Karpas-422 (cell line): ENCODE measurements at places on chromosomes 3 and 15.

GRCh38 chr3:106628407-106628806 is 748.8 kb upstream of the CCDC54 start:
- no peak for DNase-seq

DNA sequence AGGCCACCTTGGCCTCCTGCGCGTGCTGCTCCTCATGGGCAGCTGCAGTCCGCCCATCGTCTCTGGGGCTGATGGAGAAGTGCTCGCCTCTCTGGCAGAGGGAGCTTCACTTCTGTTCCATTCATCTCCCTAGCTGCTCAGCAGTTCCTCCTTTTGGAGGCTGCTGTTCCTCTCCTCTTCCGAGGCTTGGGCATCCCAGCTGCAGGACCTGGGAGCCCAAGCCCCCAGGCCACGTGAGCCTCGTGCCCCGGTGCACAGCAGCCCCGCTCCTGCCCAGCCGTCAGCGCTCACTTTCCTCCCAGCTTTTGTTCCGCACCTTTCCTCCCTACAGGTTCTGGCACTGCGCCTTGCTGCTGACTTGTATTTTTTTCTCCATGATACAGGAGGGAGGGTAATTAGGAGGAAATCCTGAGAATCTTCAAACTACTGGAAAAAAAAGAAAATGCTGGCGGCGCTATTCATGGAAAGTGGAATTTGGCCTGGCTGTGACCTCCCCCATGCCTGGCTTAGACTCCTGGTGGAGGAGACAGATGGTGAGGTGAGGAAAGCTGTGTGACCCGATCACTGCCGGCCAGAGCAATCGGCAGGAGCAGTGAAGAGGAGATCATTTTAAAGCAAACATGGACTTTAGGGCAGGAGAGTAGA is 210.1 kb downstream of the CHST2 start:
- no peak for DNase-seq

GRCh38 chr15:67138891-67139855 is 73.8 kb downstream of the SMAD3 start:
- DNase-seq: no peak

DNA sequence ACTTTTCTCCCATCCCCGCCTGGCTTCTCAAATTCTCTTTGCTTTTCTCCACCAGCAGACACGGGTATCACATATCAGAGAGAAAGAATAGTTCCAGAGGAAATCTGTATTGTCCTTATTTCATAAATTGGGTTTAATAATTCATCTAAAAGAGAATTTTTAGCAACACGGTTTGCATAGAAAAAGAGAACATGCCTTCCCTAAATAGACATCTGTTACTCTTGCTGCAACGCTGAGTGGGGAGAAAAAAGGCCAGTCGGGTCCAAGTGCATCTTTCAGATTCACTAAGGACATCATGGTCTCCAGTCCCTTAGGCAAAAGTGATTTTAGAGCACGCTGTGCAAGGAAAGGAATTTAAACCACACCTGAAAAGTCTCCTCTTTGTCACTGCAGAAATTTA is 201.3 kb downstream of the ABHD5 start:
- DNase-seq: peak; percentile 90

GRCh38 chr3:4765212-4765611 is 214.0 kb upstream of the BHLHE40 start:
- no peak for DNase-seq

DNA sequence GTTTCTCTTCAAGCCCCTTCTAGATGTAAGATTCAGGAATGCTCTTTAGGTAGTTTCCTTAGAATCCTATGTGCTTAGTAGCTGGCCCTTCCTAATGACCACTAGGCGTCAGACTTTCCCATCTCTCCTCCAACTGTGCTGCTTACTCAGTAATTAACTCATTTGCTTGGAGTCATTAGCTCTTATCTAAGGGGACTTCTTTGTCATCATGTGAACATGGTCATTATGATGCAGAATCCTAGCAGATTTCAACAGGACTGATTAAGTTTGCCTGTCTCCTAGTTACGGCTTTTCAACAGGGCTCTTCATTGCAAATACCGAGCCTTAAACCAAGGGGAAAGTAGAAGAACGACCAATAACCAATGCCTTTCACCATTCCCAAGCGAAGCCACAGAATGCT is 46.4 kb downstream of the GJD2 start:
- DNase-seq: peak; percentile 79

DNA sequence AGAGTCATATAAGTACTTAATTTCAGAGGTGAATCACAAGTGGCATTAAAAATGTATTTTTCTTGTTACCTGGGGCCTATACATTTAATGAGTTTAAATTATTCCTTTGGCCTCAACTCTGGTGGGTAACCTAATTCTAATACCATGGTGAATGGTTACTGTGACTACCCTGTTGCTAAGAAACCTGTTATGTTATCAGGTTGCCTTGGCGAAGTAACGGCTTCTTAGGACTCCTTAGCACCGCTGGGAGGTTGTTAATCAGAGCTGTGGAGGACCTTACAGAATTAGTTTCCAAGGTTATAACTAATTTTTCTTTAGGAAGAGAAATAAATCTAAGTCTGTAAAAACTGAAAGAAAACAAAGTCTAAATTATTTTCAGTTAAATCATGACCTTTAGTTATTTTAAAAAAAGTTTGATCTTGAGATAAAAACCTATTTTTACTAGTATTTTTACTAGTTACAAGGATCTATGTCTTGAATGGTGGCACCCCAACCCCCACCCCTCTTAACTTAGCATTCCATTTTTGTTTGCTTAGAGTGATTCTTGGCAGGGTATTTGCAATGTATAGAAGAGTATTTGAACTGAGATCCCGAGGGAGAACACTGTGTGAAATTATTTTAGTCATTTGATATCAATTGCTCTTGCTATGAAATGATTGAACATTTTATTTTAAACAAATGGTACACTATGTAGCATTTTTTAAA is 155.5 kb downstream of the FNDC3B start:
- no peak for DNase-seq

DNA sequence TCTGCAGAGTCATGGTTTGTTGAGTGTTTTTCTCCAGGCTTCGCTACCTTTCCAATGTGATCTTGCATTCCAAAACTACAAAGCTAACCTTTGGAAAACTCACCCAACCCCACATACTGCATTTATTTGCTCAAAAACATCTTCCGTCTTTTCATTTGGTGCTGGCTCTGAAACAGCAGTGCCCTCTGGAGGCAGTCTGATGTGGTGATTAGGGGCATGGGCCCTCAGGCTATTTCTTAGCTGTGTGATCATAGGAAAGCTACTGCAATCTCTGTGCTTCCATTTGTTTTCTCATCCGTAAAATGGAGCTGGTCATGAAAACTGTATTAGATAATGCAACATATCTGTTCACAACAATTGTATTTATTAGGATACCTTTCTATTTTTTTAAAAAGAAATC is 47.0 kb downstream of the MTHFS start:
- peak; percentile 64 for DNase-seq

DNA sequence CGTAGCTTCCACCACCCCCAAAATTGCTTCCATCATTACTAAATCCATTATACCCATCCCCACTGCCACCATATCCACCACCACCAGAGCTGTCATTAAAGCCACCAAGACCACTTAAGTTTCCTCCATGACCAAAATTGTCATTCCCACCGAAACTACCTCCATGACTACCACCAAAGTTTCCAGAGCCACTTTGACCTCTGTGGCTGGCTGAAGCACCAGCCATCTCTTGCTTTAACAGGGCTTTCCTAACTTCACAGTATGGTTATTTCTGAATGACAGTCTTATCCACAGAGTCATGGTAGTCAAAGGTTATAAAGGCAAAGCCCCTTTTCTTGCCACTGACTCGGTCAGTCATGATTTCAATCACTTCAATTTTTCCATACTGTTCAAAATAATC is 24.3 kb upstream of the DENND4A start:
- DNase-seq: no peak

- no peak for DNase-seq
These were observed 36.6 kb downstream of the RFX7 start for GRCh38 chr15:56207092-56207491.

- no peak for DNase-seq
These were observed 163.3 kb downstream of the SPATA16 start for GRCh38 chr3:172977696-172978095.

GRCh38 chr3:13164893-13165492 is 91.8 kb upstream of the IQSEC1 start:
- no peak for DNase-seq

DNA sequence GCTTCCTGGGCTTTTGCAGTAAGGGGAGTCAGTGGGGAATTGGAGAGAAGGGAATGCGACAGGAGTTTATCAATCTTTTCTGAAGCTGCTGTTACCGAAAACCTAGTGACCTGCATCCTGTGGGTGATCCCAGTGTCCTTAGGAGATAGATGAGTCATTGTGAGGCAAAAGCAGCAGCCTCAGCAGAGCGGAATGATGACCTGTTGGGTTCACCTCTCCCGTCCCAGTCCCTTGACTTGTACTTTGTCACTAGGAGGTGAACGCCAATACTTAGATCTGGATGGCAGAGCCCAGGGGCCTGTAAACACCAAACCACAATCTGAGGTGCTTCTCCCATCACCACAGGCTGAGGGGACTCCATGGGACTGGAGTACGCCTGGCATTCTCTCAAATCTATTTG is 17.9 kb downstream of the CDAN1 start:
- DNase-seq: no peak

GRCh38 chr15:50652671-50653070 is 33.9 kb downstream of the TRPM7 start:
- no peak for DNase-seq

- DNase-seq: no peak
These were observed 46.9 kb upstream of the TMEM158 start for GRCh38 chr3:45272828-45273470.

GRCh38 chr3:45553469-45553974 is 41.0 kb upstream of the LIMD1 start:
- DNase-seq: no peak

GRCh38 chr15:28001641-28002040 is 97.5 kb downstream of the OCA2 start:
- no peak for DNase-seq

DNA sequence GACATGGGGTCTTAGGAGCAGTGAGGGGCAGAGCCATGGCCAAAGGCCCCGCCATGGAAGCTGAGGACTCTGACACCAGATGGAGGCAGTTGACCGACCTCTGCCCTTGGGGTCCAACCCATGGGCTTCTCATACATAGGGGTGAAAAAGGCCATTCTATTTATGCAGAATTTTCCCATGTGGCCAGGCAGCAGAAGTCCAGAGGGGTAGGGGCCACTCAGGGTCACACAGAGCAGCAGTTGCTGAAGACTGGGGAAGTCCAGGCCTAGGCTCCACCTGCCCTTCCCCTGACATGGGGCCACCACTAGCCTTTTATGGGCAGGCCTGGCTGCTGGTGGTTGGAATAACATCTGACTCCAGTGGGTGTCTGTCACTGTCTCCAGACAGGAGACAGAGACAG is 6.4 kb downstream of the PRSS50 start:
- no peak for DNase-seq

- DNase-seq: no peak
These were observed 303.2 kb upstream of the TLE3 start for GRCh38 chr15:70400766-70401541.

- no peak for DNase-seq
These were observed 80.5 kb upstream of the CCNL1 start for GRCh38 chr3:157240408-157240807.

DNA sequence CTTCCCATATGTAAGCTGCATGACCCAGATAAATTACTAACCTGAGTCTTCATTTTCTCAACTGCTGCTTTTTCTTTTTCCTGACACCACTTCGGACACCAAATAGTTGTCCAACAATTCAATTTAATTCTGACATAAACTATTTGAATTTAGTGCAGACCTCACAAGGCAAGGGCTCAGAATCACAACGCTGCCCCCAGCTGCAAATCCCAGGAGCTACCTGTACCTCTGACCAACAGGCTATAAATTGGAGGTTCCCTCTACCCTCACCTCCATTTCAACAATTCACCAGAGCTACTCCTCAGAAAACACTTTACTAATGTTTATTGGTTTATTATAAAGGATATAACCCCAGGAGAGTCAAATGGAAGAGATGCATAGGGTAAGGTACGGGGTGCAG is 737.6 kb downstream of the NTRK3 start:
- DNase-seq: no peak

- DNase-seq: no peak
These were observed 17.0 kb downstream of the TGM5 start for GRCh38 chr15:43249699-43250203.

- no peak for DNase-seq
These were observed 233.6 kb downstream of the CHL1 start for GRCh38 chr3:430186-430585.

DNA sequence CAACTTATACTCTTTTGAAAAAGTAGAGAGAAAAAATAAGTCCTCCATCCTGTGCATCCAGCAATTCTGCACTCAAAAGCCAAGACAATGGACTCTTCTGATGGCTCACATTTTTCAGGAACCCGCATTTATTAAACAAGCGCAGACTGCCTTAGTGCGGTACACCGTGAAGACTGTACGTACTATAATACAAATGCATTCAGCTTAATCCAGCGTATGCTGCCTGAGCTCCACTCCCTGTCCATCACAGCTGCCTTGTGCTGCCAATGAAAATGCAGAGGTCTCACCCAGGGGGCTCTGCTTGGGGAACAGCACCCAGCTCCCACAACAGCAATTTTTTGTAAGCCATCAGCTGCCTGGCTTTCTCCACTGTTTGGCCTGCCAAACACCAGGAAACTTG is 350.9 kb downstream of the ULK4 start:
- no peak for DNase-seq

GRCh38 chr3:107208796-107209195 is 168.4 kb upstream of the CCDC54 start:
- DNase-seq: no peak

DNA sequence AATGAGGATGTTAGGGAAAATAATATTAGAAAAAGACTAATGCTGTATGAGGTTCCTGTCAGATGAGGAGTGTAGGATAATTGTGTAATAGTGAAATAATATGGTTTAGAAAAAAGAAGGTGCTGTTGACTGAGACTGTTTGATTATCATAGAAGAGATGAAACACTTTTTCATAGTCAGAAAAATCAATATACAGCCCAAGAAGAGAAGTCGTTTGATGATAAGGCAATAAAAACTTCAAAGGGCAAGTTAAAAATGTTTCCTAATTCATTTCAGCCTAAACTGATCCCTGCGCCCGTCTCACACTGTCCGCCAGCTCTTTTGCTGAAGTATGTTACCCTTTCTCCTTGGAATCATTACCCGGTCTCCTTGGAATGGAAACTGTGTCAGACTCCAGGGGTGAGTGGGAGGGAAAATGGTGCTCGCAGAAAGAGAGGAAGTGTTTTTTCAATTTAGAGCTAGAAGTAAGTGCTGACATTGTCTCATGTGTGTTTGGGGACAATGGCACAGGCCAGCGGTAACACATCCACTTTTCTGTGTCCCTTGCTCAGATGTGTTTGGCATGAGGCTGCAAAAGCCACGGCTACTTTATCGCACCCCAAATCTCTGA is 23.6 kb downstream of the DUT start:
- DNase-seq: no peak
